Stimulated activated CD4-positive, alpha-beta T cell treated with anti-CD3 and anti-CD28 coated beads, Interleukin-2, amount 100 ng/mL, for 4 hours (primary cell): ENCODE measurements at places on chromosomes 7 and 10.

- no peak for DNase-seq
Measured at GRCh38 chr10:110609605-110610004, 34.5 kb upstream of the RBM20 start.

DNA sequence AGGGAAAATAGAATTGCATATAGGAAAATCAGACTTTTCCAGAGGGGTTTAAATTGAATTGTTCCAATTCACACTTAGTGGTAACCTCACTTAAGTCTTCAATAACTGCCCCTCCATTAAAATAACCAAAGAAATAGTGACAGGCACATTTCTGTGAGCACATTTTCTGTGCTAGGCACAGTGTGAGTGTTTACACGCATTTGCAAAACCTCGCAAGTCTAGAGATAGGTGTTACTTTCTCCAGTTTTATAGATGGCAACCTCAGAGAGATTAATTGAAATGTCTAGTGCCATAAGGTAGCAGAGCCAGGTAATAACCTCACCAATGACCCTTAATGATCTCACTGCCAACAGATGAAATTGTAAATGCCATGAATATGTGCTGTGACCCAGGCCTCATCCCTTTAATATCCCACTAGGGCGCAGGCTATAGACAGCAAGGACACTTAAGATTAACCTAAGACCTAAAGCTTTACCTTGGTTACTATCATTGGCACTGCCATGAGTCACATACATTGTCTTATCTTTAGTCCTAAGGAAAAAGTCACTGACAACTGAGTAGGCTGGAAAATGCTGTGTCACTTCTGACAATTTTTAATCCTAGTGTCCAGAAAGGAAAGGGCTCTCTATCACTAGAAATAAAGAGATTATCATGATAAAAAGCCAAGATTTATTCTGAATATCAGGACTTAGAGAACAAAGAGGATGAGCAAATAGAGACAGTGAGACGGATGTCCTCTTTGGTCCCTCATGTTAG, 187.8 kb downstream of the PPP1R17 start:
- no peak for DNase-seq

DNA sequence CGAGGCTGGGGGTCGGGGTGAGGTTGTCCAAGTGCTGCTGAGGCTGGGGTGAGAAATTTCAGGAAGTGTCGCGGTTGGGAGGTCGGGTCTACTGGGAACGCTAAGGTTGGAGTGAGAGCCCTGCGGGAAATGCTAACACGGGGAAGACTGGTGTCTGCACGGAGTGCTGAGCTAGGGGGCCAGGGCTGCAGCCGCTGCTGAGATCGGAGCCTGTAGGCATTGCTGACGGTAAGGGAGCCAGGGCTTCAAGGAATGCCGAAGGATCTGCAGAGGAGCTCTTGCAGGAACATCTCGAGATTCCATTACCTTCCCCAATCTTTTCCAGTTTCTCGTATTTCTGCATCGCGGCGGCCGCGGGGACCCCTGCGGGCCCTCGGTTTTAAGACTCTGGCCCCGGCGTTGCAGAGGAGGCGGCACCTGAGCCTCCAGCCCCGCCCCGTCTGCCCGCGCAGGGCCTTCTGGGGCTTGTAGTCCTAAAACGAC, at the start of gene CDK5:
Gene CDK5, minus strand, starts transcription at position 392 of the 483 bp plus-strand sequence. Its CDS starts 49 bp downstream, at position 343.
- no peak for DNase-seq

DNA sequence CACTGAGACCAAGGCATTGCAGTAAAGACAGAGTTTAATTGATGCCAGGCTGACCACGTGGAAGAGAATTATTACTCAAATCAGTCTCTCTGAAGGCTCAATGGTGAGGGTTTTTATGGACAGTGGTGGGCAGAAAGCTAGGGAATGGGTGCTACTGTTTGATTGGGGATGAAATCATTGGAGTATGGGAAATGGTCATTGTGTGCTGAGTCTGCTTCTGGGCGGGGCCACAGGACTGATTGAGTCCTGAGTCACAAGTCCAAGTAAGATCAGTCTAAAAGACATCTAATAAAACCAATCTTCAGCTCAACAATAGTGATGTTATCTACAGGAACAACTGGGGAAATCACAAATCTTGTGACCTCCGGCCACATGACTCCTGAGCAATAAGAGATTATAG, 868.4 kb downstream of the SORCS3 start:
- DNase-seq = no peak

- DNase-seq = no peak
Measured at GRCh38 chr10:127013691-127014473, 108.7 kb downstream of the DOCK1 start.

GRCh38 chr7:80635533-80635932, 2.9 kb upstream of the CD36 start:
- DNase-seq = no peak

DNA sequence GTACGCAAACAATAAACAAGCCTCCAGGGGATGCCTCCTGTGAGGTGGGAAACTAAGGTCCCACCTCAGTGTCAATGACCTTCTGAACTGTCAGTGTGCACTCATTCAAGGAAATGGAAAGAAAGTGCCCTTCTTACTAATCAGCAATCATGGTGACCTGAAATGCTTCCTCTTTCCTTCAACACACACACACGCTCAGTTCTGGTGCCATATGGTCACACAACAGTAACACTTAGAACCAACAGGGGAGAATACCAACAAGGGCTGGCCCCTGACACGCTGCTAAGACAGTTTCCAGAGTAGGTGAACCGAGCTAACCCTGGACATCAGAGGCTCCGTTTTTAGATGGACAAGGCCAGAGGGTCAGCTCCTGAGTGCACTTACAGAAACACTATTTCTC, 42.1 kb upstream of the EFCAB10 start:
- DNase-seq = no peak
